ENCODE measurements at places on chromosomes 6 and 20.
A peak's percentile ranks its signal among the peaks of the same experiment; 100 is the strongest.

- no peak for DNase-seq
Measured at GRCh38 chr6:2534406-2535042, 216.2 kb downstream of the MYLK4 start.

- DNase-seq: no peak
Measured at GRCh38 chr6:41975276-41975675, 33.7 kb upstream of the CCND3 start.

- DNase-seq: no peak
Measured at GRCh38 chr6:109292983-109293586, 89.2 kb downstream of the CD164 start.

- peak; percentile 66 for DNase-seq
Measured at GRCh38 chr20:63495741-63496595, 2.9 kb downstream of the EEF1A2 start.

DNA sequence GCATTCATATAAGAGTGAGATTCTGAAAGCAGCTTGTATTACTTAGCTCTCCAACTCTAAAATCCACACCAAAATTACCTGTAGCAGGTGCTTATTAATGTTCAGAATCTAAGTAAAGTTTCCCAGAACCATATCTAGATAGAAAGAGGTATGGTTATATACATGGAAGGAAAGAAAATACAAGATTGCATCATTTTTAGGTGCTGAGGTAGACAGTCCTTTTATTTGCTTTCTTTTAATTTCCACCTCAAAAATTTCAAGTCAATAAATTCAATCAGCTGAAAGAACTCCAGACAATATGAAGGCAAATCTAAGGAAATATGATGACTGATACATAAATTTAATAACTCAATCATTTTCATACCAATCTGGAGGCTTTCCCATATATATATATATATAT lies 521.9 kb downstream of the PKHD1 start:
- no peak for DNase-seq

DNA sequence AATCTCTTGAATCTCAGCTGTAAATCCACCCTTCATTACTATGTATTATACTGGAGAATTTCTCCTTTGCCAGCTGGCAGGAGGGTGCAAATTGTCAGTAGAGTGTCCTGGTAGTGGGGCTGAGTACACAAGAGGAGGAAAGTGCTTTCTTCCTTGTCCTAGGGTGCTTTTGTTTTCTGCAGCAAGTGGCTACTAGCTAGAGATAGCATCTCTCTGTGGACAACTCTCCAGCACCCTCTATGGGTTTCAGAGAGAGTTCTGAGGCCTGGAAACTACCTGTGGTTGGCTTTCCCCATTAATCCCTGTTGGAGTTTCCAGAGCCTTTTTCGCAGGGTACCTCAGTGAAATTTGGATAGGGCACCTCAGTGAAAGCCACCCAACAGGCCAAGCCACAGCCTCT lies 422.5 kb upstream of the RGS17 start:
- DNase-seq: no peak

GRCh38 chr6:139114746-139115145 lies 20.1 kb upstream of the HECA start:
- DNase-seq: peak; percentile 55

- DNase-seq: no peak
Measured at GRCh38 chr20:43870484-43870883, 44.2 kb upstream of the TOX2 start.

- DNase-seq: no peak
Measured at GRCh38 chr20:7799862-7800261, 140.4 kb downstream of the HAO1 start.

- no peak for DNase-seq
Measured at GRCh38 chr6:79861023-79861422, 86.3 kb downstream of the ELOVL4 start.

DNA sequence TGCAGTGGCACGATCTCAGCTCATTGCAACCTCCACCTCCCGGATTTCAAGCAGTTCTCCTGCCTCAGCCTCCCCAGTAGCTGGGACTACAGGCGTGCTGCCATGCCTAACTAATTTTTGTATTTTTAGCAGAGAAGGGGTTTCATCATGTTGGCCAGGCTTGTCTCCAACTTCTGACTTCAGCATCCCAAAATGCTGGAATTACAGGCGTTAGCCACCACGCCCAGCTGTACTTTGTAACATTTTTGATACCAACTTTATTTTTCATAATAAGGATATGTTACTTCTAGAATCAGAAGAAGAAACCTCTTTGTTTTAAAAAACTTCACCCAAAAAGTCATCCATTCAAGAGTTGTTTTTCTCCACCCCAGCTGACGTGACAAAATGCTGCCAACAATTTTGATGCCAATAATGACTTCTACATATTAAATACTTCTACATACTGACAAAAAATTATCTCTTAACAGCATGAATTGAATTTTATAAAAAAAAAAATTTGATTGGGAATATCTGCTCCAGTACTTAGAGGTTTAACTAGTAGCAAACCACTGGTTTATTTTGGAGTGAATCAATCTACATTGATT lies 22.5 kb upstream of the PRIM2 start:
- no peak for DNase-seq

DNA sequence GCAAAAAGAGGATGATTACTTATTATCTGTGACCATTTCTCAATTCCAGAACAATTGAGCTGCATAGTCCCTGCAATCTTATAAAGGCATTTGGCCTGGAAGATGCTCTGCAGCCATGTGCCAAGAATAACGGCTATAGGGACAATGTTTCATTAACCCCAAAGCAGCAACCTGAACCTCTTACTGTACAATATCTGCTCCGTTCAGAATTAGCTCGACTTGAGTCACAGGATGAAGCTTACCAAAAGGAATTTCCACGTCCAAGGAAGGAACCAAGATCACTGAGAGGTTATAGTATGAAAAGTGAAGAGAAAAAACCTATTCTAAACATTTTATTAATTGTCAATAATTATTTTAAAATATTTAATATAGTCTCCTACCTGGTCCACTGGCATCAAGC lies 167.3 kb upstream of the GMDS start:
- DNase-seq: no peak

- peak; percentile 61 for DNase-seq
Measured at GRCh38 chr20:35663516-35664465, 909 bp downstream of the CPNE1 start.

DNA sequence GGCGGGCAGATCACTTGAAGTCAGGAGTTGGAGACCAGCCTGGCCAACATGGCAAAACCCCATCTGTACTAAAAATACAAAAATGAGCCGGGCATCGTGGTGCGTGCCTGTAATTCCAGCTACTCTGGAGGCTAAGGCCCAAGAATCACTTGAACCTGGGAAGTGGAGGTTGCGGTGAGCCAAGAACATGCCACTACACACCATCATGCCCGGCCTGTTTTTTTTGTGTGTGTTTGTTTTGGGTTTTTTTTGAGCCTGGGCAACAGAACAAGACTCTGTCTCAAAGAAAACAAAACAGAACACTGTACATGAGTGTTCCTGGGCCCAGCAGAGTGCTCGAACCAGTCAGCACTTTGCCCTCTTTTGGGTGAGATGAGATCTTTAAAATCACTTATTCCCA lies 159.1 kb downstream of the MTHFD1L start:
- no peak for DNase-seq

DNA sequence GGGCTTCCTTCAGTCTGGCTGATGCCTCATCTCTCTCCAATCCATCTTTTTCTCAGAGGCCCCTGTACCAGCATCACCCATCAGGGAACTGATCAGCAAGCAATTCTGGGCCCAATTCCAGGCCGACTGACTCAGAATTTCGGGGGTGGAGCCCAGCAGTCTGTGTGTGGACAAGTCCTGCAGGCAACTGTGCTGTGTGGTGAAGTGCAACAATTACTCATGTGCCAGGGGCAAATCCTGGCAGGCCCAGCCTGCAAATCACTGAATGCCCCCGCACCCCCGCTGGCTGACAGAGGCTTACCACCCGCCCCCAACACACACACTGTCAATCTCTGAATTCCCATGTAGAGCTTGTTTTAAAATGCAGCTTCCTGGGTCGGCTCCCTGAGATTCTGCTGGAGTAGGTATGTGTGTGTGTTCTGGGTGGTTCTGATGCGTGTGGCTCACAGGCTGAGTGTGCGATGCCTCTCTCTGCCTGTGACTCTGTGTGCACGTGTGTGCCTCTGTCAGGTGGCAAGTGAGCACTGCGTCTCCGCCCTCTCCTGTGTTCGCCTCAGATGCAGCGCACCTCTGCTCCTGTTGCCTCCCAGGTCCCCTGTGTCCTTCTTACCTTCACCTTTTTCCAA lies 45.4 kb downstream of the SSR1 start:
- no peak for DNase-seq

DNA sequence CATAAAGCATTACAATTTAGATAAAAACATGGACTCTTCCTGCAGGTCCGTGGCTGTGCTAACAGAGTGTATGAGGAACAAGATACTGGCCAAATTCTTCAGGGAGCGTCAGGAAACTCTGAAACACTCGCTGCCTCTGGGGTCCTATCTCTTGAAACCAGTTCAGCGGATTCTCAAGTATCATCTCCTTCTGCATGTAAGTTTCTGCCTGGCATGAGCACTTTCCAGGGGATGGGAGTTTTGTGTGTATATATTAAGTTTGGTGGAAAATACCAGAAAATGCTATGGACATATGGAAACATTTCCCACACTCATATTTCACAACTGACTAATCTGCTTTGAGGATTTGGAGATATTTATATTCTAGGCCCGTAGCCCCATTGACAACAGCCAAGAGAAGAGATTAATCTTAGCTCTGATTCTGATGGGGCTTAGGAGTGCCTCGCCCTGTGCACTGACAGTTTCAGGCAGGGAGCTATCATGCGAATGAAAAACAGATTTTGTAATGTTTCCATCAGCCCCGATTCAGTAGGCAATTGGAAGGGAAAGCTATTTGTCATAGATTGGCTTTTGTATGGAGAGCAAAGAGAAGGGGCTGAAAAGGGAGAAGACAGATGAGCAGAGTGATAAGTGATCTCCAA lies 64.7 kb upstream of the MTHFD1L start:
- no peak for DNase-seq

DNA sequence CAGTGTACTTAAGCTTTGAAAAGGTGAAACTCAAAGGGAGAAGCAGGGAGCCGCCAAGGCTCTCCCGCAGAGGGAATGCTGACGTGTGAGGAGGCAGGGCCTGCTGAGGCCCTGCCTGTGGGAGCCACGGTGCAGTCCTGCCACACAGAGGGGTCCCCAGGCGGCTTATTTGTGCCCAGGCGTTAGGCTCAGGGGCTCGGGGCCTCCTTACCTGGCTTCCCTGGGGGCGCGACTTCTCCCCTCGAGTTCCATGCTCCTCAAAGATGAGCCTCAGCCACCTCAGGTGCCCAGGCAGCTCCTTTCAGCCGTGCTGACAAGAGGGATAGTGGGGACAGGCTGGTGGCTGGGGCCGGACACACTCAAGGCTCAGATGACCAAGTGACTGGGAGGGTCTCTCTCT lies 2.2 kb upstream of the KIF25 start:
- no peak for DNase-seq

DNA sequence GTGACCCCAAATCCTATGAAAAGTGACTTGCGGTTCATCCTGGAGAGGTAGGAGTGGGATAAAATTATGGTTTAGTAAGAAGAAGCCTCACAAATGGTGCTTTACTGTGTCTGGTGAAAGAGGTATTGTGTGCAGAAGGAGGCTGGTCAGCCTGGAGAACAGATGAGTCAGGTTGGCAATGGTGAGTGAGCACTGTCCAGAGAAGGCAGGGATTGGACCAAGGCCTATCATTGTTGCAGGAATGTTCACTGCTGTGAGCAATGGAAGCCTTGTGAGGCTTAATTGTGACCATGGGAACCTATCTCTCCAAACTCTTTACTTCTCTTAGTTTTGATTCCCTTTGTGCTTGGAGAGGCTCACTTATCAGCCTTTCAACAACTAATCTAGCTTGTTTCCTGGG lies 89.0 kb upstream of the KCNK16 start:
- DNase-seq: no peak

DNA sequence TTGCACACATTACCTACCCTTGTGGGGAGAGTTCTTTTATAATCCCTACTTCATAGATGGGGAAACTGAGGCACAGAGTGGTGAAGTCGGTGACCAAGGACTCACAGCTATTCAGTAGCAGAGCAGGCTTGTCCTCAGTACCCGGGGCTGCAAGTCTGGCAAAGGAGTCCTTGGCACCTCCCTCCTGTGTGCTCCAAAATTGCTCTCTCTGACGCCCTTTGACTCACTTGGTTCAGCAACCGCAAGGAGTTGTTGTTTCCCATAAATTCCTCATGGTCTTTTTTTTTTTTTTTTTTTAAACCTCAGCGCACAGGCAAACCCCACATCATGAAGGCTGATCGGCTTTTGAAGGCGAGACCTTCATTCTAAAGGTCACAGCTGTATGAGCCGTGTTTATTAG lies 143.2 kb downstream of the CEBPB start:
- no peak for DNase-seq

DNA sequence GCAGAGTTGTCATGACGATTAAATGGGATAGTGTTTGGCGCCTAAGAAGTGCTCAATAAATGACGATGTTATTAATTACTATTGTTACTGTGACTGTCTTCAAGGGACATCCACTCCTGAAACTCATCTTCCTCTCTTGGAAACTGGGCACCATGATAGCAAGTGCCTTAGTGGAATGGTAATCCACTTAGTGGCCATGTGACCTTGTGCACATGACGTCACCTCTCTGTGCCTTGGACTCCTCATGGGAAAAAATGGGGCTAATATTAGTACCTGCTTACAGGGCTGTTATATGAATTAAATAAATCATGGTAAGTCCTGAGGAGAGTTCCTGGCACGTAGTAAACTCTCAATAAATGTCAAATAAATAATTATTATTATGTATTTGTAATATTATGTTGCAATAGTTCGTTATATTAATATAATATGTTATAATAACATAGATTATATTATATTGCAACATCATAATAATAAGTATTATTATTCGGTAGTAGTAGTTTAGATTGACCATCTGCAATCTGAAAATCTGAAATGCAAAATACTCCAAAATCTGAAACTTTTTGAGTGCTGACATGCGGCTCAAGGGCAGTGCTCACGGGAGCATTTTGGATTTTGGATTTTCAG lies 40.9 kb downstream of the EYA2 start:
- no peak for DNase-seq

- DNase-seq: no peak
Measured at GRCh38 chr6:78693835-78694234, 173.5 kb upstream of the IRAK1BP1 start.

GRCh38 chr6:135832166-135832565 lies 19.3 kb upstream of the PDE7B start:
- no peak for DNase-seq

DNA sequence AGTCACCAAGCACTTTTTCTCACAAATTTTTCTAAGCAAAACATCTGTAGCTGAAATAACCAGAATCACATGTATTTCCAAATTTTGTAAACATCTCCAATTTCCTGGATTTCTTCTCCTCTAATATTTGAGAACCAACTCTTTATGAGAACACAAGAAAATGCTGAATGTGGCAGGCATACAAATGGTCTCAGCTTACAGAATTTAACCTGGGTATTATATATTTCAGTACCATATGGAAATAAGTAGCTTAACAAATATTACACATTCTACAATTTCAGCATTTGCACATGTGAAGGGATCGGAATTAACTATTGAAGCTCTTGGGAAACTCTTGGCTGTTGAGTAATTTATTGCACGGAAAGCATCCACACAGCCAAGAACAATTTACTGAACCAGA lies 92.5 kb downstream of the TBXT start:
- DNase-seq: no peak
